ENCODE measurements at places on chromosomes 6 and 20.

- H3K36me3 ChIP-seq: no peaks in the 10 kb centered on the region
- no peaks in the 10 kb centered on the region for H3K4me1 ChIP-seq
- DNase-seq: no peak
- H3K27ac ChIP-seq: no peak overlapping the region
Observed at GRCh38 chr20:33713865-33714367, 6.2 kb downstream of the PXMP4 start.

DNA sequence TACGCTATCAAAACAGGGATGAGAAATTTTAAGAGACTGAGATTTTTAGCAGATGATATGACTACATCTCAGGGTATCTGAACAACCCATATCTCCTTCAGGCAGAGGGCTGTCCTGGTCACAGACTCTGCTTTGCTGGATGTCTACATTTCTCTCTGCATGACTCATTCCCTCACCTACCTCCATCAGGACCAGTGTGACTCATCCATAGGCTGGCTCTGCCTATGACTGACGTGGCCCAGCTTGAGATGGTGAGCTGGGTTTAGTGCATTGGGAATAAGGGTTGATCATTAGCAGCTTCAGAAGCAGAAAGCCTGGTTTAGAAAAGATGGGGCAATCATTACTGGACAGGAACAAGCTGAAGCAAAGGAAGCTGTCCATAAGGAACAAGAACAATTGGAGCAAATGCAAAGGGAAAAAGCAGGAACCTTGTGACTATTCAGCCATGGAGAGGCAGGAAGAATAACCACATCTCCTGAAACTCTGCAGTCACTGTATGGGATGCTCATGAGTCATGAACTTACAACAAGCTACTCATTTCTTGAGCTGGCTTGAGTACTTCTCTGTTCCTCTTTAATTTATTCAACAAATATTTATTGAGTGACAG is 86.4 kb upstream of the CBLN4 start:
- no peaks in the 10 kb centered on the region for H3K4me1 ChIP-seq
- no peak overlapping the region for H3K27ac ChIP-seq
- no peak for DNase-seq
- H3K27me3 ChIP-seq: no peaks in the 10 kb centered on the region
- H3K4me3 ChIP-seq: no peak overlapping the region

DNA sequence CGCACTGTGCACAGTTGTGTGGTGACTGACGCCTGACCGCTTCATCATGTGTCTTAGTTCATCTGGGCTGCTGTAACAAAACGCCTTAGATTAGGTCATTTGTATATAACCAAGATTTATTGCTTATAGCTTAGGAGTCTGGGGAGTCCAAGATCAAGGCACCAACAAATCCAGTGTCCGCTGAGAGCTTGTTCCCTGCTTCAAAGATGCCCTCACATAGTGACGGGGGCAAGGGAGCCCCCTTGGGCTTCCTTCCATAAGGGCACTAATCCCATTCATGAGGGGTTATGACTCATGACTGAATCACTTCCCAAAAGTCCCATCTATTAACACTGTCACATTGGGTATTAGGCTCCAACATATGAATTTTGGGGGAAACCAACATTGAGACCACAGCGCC is 34.6 kb downstream of the CYP24A1 start:
- H3K4me1 ChIP-seq: no peaks in the 10 kb centered on the region
- H3K36me3 ChIP-seq: no peaks in the 10 kb centered on the region

DNA sequence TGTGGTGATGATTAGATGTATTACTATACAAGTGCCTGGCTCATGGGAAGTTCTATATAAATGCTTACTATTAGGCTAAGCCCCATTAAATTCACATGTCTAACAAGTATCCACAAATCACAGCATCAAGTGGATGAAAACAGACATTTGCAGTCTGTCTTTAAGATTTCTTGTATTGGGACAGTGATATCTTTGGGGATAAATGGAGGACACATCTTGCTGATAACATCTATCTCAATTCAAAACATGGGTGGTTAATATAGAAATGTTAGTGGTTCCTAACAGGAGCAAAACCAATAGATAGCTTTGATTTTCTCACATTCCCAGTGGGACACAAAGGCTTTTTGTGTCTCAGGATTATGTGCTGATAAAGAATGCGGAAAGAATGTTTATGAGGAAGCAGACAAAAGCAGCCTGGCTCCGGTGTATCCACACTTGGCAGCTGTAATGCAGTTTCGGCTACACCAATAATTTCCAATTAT is 29.3 kb downstream of the PTPRK start:
- peaks cover 8% of the 10 kb centered on the region for H3K36me3 ChIP-seq
- no peak overlapping the region for H3K27ac ChIP-seq
- H3K4me1 ChIP-seq: peaks cover 17% of the 10 kb centered on the region
- H3K4me3 ChIP-seq: no peak overlapping the region

DNA sequence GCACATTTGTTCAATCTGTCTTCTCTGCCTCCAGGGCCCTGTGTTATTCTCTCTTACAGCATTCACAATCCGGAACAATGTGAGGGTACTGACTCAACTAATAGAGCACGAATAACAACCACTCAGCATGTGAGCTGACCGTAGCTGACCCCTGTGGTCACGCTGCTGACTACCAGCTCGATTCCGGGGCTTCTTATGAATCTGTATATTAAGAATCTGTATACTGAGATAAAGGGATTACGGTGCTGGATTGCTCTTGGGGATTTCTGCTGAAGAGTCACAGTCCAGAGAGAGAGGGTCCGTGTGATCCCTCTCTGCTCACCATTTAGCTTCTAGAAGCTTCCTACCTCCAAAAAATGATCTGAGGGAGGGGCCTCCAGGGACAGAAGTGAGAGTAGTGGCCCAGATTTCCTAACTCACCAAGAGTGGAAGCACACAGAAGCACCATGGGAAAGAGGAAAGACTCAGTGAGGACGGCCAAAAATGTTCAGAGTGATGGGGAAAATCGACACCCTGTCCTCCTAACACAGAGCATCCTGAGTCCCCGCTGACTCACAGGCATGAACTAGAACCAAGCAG is 156.2 kb downstream of the THBS2 start:
- DNase-seq: peak; percentile 9

- DNase-seq: no peak
- H3K36me3 ChIP-seq: no peaks in the 10 kb centered on the region
- H3K4me1 ChIP-seq: no peaks in the 10 kb centered on the region
- H3K27me3 ChIP-seq: no peaks in the 10 kb centered on the region
- no peak overlapping the region for H3K27ac ChIP-seq
Observed at GRCh38 chr20:47796971-47797370, 11.7 kb upstream of the SULF2 start.

DNA sequence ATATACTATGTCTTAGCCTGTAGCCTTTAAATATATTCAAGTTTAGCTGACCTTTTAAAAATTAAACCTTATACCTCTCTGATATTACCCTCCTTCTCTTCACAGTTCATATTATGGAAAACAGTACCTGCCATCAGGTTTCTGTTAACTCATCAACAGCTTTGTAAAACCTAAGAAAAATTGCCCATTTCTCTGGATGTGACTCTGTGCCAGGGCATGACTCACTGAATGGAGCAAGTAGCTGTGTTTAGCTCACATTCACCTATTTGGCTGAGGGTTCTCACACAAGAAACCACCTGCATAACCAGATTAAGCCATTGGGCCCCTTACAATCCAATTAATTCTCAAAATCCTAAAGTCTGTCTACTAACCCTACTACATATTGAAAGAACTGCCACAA is 678.8 kb upstream of the MARCKS start:
- no peaks in the 10 kb centered on the region for H3K27me3 ChIP-seq
- H3K4me1 ChIP-seq: peaks cover 3% of the 10 kb centered on the region
- H3K27ac ChIP-seq: no peak overlapping the region
- H3K36me3 ChIP-seq: no peaks in the 10 kb centered on the region

- no peaks in the 10 kb centered on the region for H3K27me3 ChIP-seq
- no peak for DNase-seq
- no peaks in the 10 kb centered on the region for H3K36me3 ChIP-seq
- H3K4me3 ChIP-seq: no peak overlapping the region
Observed at GRCh38 chr6:5416250-5416649, 154.9 kb downstream of the FARS2 start.

- no peak overlapping the region for H3K4me3 ChIP-seq
- no peaks in the 10 kb centered on the region for H3K36me3 ChIP-seq
- no peak for DNase-seq
- H3K27ac ChIP-seq: no peak overlapping the region
- no peaks in the 10 kb centered on the region for H3K27me3 ChIP-seq
- H3K4me1 ChIP-seq: no peaks in the 10 kb centered on the region
Observed at GRCh38 chr6:39760226-39760952, 31.8 kb upstream of the DAAM2 start.

DNA sequence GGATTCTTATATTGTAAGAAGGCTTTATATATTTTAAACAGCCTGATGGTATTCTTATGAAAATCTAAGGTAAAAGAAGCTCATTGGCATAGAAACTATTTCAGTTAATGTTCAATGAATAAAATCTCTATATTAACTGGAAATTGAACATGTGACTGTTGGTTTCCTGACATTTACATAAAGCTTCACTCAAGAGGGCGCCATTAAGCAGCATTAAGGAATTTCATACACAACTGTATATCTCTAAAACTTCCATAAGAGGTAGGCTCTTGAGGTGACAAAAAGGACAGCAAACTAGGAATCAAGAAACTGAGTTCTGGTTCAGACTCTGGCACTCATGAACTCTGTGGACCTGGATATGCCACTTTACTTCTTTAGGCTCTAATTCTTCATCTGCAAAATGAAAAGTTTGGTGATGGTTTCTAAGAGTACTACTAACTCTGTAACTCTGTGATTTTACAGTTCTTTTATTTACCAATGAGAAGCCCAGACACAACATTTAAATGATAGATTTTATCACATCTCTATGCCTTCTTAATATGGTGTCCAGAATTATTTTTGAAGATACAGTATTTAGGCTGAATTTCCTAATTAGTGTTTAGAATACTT is 147.5 kb downstream of the FLRT3 start:
- no peak overlapping the region for H3K27ac ChIP-seq
- no peaks in the 10 kb centered on the region for H3K27me3 ChIP-seq
- H3K4me1 ChIP-seq: no peaks in the 10 kb centered on the region

DNA sequence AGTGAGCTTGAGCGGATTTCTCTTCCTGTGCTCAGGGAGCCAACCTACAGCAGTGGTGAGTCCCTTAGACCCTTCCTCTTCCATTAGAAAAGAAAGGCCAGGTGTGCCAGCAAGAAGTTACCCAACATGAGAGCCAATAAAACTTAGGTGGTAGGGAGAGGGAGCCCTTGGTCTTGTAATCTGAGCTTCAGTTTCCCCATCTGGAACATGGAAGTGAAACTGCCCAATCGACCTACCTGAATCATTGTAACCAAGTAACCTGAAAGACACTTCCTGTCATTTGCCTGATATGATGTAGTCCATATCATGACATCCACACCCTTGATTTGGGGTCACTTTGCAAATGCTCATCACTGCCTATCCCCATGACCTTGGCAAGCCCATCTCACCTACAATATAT is 66.4 kb downstream of the MDGA1 start:
- H3K27me3 ChIP-seq: no peaks in the 10 kb centered on the region
- H3K36me3 ChIP-seq: no peaks in the 10 kb centered on the region
- DNase-seq: no peak

GRCh38 chr6:18154507-18155149 is at the start of gene TPMT:
Gene TPMT, minus strand, starts transcription at chr6:18155077. Its CDS starts 5,950 bp downstream, at chr6:18149127.
- DNase-seq: no peak
- H3K36me3 ChIP-seq: no peaks in the 10 kb centered on the region
- peaks cover 4% of the 10 kb centered on the region for H3K4me1 ChIP-seq

DNA sequence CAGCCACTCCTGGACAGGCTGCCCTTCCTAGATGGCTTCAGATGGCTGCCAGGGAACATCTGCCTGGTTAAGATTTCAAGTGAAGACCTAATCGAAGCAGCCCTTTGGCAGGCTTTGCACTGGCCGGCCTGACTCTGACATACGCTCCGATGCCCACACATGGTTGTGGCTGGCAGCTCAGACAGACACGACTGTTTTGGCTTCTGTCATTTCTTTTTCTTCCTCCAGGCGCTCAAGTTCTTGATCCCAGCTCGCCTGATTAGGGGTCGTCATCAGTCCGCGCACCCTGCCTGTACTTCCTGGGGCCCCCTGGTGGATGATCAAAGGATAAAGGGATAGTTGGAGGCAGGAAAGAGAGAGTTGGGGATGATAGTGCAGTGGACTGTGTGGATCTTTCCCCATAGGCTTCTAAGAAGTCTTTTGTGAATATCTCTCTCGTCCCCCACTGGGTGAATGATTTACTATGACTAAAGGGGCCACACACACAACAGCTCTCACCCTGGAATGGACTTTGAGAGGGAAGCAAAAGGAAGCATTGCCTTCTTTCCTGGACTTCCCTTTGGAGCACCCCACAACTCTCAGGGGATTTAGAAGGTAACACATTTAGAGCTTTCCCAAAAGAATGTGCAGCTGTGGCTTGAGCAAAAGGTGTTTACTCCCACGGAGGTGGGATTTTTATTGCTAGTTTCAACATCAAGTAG is 21.4 kb upstream of the TRAM2 start:
- peak; percentile 62 for DNase-seq
- peaks cover 16% of the 10 kb centered on the region for H3K4me1 ChIP-seq
- no peak overlapping the region for H3K27ac ChIP-seq
- no peaks in the 10 kb centered on the region for H3K27me3 ChIP-seq

- H3K27me3 ChIP-seq: no peaks in the 10 kb centered on the region
- no peak overlapping the region for H3K4me3 ChIP-seq
- no peak overlapping the region for H3K27ac ChIP-seq
- H3K36me3 ChIP-seq: no peaks in the 10 kb centered on the region
- no peaks in the 10 kb centered on the region for H3K4me1 ChIP-seq
- no peak for DNase-seq
Observed at GRCh38 chr6:130671577-130671976, 155.6 kb upstream of the SMLR1 start.

- peaks cover 6% of the 10 kb centered on the region for H3K4me1 ChIP-seq
- H3K36me3 ChIP-seq: peaks cover 60% of the 10 kb centered on the region
- no peak overlapping the region for H3K27ac ChIP-seq
- H3K4me3 ChIP-seq: no peak overlapping the region
- DNase-seq: no peak
- no peaks in the 10 kb centered on the region for H3K27me3 ChIP-seq
Observed at GRCh38 chr20:63744158-63744557, 4.6 kb downstream of the SLC2A4RG start.

DNA sequence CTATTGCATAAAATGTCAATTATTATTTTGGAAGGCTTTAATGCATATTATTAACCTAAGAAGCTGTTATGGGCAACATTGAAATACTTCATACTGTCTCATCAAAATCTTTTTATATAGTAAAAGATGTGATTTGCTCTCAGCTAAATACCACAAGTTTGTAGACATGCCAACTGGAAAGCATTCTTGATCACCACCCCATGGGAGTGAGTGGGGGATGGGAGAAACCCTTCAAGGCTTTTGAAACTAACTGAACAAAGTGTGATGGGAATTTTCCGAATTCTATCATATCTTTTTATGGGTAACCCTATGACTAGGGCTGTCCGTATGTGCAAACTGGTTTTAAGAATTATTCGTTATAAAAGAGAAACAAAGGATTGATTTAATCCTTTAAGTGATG is 377.3 kb upstream of the JAG1 start:
- no peak overlapping the region for H3K27ac ChIP-seq
- no peak overlapping the region for H3K4me3 ChIP-seq
- no peaks in the 10 kb centered on the region for H3K27me3 ChIP-seq
- no peaks in the 10 kb centered on the region for H3K36me3 ChIP-seq

DNA sequence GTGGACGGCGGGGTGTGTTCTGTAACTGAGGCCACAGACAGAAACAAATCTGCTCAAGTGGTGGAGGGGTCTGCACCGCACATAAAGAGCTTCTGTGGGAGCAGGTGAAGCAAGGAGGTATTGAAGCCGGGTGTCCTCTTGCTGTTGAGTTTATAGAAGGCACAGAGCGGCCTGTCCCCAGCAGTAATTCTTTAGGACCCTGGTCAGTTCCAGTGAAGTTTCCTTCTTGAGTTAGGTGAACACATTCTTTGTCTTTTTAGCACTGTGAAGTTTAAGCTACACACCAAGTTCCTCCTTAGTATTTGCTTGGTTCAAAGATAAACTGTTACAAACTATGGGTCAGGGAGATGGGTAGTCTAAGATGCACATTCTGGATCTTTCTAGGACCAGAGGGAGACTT is 6.1 kb downstream of the PRDM1 start:
- H3K27ac ChIP-seq: no peak overlapping the region
- no peak overlapping the region for H3K4me3 ChIP-seq
- no peaks in the 10 kb centered on the region for H3K27me3 ChIP-seq
